NT2/D1 (cell line): ENCODE measurements at places on chromosomes 1 and 21.

GRCh38 chr1:168266644-168267186, 14.0 kb upstream of the TBX19 start:
- no peak for DNase-seq

DNA sequence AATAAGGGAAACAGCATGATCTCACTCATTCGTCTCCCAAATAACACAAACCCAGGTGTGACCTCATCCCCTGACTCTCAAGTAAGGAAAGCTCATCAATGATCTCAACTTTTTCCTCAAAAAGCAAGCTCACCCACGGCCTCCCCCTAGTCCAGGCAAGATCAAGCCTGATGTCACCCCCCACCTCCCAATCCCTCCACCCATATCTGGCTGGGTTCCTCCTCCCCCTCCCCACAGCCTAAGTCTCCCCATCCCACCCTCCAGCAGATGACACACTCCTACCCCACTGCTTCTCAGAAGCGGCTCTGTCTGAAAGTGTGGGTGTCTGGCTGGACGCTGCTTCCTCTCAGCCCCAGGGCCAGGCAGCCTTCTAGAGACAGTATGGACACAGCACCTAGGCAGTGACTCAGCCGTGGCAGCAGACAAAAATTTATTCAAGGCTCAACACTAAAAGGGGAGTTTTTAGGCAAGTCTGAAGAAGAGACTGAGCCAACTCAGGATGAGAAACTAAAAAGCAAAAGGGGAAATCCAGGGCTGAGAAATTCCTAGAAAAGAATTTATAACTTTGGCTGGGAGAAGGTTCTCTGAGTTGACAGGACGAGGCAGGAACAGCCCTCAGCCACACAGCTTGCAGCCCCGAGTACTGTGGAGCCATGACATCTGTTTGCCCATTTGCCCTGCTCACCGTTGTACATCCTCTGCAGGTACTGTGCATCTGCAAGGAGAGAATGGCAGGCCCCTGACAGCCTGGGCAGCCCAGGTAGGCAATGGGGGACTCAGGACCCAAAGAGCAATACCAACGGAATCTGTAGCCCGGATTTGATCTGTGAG, 81.6 kb upstream of the LRRC8D start:
- DNase-seq = no peak

- DNase-seq = no peak
Observed at GRCh38 chr1:3776231-3776961, 3.8 kb downstream of the SMIM1 start.

DNA sequence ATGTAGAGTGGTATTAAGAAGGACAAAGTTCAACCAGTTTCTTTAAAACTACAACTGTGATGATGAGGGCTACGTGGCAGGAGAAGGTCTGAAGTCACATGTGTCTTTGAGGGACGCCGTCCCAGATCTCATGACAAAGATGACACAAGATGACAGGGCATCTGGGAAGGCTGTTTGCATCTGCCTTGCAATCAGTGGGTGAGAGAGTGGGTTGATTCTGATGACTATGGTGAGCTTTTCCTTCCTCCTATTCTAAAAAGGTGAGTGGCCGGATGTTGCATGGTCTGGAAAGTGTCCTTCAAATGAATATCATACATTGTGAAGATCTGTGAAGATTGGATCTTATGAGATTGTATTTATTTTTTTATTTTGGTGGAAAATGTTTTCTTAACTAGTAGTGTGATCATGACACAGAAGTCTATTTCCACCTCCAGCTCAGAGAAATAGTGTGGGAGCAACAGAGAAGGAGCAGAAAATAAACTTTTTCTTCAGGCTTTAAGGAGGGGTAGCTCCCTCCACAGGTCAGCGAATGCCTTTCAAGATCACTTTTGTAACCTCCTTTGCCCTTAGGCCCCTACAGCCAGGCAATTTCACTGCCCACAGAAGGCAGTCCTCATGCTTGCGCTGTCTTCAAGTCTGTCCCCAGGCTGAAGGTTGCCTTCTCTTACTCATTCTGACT, 76.0 kb upstream of the ATF3 start:
- no peak for DNase-seq

DNA sequence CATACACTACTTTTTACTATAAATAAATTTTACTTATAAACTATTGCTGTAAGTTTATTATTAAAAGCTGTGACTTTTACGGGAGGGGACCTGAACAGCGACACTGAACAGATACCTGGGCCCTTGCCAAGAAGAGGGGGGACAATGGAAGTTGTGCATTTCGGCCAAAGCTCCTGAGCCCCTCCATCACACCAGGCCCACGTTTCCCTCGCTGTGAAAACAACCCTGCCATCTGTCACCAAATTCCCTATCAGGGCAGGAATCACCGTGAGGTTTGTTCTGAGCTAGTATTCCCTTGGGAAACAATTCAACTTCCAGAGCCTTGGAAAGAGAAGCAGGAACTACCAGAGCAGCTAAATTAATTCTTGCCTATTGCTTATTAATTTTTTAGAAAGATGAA, 37.0 kb downstream of the VTCN1 start:
- no peak for DNase-seq

DNA sequence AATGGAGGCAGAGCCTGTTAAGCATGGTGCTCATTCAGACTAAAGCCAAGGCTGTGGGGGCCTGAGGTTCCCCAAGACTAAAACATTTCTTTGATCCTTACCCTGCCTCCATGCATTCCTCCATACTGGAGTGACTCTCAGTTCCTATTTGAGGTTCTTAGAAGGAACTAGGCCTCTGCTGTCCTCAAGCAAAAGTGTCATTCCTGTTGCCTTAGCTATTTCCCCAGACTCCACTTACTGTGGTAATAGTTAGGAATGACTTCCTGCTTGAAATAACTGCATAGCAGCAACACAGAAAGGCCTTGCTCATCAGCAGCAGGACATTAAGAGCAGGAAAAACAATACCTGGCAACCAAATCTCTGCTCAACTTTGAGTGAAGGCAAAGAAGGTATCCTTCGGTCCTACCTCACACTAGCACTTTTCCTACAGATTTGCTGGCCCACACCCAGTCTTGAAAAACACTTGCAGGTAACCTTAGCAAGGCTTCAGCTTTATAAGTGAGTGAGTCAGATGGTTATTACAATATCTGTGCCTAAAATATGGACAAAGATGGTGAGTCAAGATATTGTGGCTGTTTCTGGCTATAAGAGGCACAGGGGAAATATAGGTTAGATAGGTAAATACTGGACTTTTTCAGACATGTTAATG, 14.8 kb downstream of the LRRC41 start:
- no peak for DNase-seq

- DNase-seq = no peak
Observed at GRCh38 chr1:1033731-1034438, 14.0 kb downstream of the AGRN start.

DNA sequence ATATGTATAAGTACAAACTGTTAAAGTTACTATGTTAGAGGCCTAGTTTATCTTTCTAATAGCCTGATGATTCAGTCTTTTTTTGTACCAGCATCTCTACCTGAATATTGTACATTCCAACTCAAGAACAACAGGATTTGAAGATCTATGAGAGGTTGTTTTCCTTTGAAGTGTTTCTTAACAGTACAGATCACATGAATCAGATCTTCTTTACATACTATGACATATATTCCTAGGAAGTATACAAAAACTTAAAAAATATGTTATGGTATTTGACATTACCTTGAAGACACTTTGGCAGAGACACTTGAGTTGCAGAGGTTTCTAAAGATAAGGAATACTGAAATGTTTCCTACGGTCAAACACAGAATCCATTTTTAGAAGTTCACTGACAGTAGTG, 1280.9 kb downstream of the KCNT2 start:
- DNase-seq = no peak

- no peak for DNase-seq
Observed at GRCh38 chr1:18120638-18121037, 13.0 kb downstream of the IGSF21 start.

DNA sequence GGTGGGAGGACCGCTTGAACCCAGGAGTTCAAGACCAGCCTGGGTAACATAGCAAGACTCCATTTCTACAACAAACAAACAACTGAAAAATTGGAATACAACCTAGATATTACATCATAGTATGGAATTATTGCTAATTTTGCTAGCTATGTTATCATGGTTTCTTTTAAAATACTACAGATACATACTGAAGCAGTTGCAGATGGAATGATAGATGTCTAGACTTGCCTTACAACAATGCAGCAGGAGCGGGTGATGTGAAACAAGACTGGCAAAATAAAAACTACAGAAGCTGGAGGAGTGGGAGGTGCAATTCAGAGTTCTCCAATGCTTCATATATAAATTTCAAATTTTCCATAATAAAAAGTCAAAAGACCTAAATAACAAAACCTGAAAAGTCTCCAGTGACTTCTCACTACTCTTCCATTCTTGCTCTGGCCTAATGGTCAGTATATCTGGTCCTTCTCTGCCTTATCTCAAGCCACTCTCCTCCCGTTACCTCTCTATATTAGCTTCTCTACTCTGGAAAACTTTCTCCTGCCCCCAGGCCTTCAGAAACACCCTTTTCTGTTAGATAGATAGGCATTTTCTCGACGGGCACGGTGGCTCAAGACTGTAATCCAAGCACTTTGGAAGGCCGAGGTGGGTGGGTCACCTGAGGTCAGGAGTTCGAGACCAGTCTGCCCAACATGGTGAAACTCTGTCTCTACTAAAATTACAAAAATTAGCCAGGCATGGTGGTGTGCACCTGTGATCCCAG, 28.5 kb upstream of the TMEM200B start:
- no peak for DNase-seq

GRCh38 chr1:56385314-56385713, 194.0 kb downstream of the PLPP3 start:
- DNase-seq = no peak

DNA sequence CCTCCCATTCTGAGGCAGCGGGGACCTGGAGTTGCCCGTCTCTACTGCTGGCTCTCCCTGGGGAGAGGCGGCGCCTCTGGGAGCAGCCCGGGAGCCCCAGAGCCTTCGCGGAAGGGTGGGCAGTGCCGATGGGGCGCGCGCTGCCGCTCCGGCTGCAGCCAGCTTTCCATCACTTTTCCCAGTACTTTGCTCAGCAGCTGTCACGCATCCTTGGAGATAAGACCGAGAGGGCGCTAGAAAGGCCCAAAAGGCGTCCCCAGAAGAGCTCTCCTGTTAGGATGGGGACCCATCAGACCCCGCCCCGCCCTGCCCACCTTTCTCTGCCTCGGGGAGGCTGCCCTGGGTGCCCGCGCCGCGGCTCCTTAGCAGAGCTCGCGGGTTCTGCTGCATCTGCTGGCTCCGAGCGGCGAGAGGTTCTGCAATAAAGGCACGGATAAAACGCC, 534 bp downstream of the KCNH1 start:
- DNase-seq = peak; percentile 38

GRCh38 chr1:192580351-192580962, 4.9 kb downstream of the RGS1 start:
- peak; percentile 18 for DNase-seq

- peak; percentile 8 for DNase-seq
Observed at GRCh38 chr1:31335007-31335406, 37.9 kb downstream of the FABP3 start.

- DNase-seq = no peak
Observed at GRCh38 chr1:79204779-79205479, 198.4 kb upstream of the ADGRL4 start.

DNA sequence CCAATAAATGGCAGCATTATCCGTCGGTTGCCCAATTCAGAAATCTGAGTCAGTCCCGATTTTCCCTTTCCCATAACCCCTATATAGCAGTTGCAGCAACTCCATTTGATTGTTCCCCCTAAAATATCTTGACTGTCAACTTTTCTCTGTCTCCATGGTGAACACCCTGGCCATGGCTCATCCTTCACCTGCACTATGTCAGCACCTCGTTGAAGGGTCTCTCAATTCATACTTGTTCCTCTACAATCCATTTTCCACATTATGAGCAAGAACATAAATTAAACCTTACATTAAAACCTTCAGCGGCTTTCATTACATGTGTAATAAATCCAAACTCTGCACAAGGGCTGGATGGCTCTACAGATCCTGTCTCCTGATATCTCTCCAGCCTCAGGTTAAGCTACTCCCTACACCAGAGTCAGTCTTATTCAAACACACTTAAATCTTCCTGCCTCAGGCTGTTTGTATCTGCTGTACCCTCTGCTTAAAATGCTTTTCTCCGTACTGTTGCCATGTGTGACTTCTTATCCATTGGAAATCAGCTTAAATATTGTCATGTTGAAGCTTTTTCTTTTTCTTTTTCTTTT, 87.3 kb downstream of the BACH1 start:
- DNase-seq = no peak

DNA sequence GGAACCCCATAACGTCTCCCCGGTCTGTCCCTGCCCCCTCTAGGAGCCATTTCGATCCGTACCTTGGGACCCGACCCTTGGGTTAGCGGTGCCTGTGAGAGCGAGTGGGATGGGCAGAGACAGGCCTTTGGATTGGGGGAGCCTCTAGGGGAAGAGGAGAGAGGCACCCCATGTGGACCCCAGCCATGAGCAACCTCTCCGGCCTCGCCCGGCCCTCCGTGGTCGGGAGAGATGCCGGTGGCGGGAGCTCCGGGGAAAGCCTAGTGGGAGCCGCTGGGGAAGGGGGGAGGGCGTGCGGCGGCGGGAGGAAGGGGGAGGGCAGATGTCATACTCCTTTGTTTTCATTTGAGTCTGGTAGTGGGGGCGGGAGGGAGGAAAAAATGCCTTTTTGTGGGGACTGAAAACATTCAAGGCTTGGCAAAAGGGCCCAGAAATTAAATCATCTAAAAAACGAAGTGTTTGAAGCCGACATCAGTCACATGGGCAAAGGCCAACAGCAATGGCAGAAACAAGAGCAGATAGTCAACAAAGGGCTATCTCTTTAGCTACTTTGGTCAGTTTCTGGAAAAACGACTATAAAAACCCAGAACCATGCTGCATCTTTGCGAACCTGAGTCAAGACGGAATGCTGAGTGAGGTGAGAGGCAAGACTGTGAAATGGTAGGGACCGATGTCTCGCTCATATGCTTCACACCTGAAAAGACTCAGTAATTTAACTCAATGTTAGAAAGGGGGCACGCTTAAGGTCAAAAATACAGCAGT, 758 bp downstream of the PTBP2 start:
- peak; percentile 30 for DNase-seq

DNA sequence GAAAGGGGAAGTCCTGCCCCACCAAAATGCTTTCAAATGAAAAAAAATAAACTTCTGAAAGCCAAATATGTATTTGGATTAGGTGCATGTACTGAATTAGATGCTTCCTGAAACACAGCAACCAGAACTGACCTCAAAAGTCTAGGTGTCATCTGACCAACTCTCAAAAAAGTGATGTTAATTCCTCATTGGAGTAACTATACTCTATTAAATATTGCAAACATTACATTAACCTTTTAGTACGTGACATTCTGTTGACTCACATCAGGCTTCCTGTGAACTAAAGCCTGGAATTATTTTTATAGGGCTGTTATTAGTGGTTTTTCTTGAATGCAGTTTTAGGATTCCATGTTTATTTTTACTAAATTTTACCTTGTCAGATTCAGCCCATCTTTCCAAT, 73.5 kb downstream of the ASTN1 start:
- DNase-seq = no peak

- DNase-seq = no peak
Observed at GRCh38 chr1:65104854-65105534, 43.0 kb upstream of the AK4 start.

DNA sequence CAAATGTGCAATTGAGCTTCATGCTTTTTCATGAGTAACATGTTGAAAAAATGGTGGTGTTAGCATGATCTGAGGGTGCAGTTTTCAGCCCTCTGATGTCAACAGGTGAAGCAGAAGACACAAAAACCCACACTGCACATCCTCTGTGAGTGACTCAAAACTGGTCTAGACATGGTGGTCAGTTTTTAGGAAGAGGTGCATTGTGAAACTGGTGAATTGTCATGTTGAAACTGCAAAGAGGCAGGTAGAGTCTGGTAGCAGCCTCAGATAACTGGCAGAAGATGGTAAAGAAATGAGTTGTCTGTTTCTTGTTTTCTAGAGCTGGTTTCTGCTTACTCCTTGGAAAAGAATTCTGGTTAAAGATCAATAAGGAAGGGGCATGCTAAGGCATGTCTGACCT, 97.3 kb upstream of the HMCN1 start:
- DNase-seq = no peak
